ENCODE measurements at places on chromosomes 5 and 9.
A peak's percentile ranks its signal among the peaks of the same experiment; 100 is the strongest.

DNA sequence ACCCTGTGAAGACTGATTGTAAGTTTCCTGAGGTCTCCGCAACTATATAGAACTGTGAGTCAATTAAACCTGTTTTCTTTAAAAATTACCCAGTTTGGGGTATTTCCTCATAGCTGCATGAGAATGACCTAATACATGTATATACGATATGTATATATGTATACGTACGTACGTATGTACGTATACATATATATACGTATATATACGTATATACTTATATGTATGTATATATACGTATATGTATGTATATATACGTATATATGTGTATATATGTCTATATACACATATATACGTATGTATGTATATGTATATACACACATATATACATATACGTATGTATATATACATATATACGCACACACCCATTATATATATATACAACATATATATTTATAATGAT, 1153.0 kb upstream of the CDH18 start:
- no peak for DNase-seq

DNA sequence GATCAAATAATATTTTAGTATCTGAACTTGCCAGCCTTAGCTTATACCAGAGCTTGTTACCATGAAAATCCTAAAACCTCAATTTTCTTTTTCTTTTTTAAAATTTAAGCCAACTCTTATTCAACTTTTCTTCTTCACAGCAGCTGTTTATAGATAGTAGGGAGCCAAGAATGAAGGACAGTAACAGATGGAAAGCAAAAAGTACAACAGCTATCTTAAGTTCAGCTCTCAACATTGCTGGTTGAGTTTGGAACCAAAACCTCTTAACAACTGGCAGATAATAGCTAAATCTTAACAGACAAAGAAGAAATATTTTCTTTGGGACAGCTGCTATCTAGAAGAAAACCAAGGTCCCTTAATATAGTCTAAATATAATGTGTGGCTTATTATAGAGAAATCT, 74.7 kb downstream of the PJA2 start:
- DNase-seq: no peak

GRCh38 chr5:176812269-176813259, 2.2 kb downstream of the UNC5A start:
- DNase-seq: no peak

- DNase-seq: no peak
Observed at GRCh38 chr5:56543441-56544388, 271.6 kb upstream of the MAP3K1 start.

DNA sequence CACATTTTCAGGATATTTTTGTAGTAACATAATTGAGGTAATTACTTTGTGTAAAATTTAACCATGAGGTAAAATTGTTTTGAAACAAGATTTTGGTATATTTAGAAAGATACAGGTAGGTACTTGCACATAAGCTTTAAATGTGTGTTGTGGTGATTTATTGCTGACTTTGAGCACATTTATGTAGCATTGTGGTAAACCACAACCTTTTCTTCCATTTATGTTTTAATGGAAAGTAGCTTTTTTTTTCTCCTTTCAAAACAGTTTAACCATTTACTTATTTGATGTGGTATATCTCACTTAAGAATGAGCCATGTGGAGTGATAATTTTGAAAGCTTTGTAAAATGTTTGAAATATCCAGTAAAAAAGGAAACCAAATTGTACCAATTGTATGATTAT, 35.6 kb downstream of the FCHO2 start:
- no peak for DNase-seq

DNA sequence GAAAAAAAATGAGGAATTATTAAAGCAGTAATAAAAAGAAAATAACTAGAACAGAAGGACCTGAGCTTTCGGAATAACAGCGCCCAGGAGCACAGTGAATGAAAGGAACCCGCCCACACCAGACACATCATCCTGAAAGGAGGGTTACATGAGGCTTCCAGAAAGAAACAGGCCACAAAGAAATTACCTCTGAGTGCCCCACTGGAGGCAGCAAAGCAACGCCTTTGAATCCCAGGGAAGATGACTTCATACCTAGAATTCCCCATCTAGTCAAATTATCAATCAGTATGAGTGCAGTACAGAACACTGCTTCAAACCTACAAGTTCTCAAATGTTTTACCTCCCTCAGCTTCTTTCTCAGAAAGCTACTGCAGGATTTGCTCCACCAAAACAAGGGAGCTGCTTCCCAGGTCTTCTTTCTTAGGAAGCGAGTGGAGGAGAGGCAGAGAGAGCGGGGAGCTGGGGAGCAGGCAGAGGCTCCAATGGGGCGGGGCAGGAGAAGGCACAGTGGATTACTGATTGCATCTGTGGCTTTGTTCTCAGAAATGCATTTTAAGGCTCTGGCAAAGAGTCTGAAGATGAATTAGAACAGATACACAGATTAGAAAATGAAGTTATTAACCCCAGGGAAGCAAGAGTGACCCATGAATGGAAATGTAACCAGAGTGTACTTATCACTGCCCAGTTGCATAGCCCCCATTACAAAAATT, 87.1 kb downstream of the SEMA4D start:
- no peak for DNase-seq

- no peak for DNase-seq
Observed at GRCh38 chr9:118262191-118262590, 558.0 kb downstream of the TLR4 start.

DNA sequence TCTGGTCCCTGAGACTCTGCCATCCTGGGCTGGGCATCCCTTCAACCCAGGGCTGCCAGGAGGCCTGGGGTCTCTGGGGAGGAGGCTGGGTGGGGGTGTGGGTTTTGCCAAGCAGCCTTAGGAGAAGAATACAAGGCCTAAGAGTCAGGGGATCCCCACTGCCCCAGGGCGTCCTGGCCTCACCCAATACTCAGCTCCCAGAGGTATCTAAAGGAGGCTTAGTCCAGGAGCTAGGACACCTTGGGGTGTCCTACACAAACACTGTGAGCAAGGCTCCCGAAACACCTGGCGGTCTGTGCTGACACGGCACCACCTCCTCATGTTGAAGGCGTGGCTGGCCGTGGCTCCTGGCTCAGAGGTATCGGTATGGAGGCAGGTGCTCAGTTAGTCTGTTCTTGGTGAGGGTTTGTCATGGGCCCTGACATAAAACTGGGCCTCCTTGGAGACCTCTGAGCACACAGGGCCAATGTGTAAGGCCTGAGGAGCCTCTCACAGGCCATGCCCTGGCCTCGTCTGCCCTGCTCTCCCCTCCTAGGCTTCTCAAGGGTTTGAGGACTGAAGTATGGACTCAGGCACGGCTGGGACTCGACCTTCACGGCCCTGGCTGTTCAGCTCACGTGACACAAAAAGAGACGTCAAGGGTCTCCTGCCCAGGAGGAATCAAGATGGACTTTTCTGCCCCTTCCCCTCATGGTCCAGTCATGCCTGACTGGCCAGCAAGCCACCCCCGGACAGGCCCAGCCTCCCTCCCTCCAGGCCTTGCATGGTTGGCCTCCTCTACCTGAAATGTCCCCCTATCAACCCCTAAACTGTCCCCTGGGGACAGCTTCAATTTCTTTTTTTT, 277.3 kb downstream of the FSTL4 start:
- DNase-seq: no peak

DNA sequence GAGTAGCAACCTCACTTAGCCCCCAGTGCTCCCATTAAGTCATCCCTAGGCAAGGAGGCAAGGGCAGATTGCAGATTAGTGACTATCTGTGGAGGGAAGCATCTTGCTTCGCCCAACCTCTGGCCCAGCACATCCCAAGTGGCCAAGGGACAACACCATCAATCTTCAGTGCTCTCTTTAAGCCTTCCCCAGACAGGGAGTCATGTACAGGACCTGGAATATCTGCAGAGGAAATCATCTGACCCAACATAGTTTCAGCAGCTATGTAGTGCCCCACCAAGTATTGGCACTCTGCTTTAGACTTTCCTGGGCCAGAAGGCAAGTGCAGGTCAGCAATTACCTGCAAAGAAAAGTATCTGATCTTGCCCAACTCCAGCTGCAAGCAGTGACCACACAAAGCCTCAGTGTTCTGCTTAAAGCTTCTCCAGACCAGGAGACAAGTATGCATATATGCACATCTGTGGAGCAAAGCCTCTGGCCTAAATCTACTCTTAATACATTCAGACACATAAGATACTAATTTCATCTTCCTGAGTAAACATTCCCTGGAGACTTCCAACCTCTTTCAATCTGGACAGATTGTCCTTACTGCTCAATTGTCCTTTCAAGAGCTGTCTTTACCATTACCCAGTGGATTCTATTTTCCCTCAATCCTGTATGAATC, 224.8 kb upstream of the VLDLR start:
- no peak for DNase-seq

DNA sequence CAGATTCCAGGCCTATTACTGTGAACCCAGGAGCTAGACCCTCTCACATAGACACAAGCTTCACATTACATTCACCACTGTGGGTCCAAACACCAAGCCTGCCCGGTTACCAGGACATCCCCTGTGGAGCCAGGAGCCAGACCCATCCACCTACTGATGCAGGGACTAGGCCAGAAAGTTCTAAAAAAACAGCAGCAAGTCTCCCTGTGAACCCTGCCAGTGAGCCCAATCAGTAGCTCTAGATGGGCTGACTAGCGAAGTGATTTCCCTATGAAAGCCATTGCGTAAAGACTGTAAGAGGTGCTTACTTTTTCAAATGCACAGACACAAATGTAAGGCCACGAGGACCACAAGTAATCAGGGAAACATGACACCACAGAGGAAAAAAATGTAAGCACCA, 352.3 kb downstream of the TMEM161B start:
- no peak for DNase-seq

- no peak for DNase-seq
Observed at GRCh38 chr9:86655147-86655546, 292.2 kb downstream of the GAS1 start.

DNA sequence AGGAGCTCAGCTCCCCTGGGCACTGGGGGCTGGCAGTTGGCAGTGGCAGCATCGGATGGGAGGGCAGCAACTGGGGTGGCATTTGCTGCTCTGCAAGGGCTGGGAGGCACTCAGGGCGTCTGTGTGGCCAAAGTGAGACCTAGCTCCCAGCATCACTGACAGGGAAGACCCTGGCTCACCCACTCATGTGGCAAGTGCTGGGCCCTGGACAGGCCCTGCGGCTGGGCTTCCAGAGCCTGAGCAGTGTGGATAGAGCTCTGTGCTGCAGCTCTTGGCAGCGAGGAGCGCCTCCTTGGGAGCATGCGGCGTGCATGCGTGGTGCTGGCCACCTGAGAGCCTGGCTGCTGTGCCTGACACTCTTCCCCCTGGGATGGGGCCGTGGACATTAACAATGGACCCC, 10.2 kb downstream of the CEP72 start:
- no peak for DNase-seq

- no peak for DNase-seq
Observed at GRCh38 chr5:34790069-34790468, 48.9 kb upstream of the TTC23L start.

DNA sequence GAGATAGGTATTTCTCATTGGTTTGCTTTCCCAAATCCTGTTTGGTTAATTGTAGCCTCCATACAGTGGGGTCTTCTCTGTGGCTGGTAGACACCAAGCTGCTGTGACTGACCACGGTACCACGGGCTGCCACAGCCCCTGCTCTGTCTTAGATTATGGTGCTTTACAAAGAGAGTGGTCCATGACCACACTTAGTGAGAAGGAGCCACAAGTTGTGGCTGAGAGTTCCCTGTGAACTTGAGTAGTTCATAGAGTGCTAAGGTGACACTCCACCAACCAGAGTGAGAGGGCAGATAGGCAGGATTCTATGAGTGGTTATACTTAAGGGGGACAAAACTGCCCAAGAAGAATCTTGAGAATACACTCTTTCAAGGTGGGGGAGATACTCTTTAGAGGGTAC, 25.8 kb upstream of the ZBTB34 start:
- no peak for DNase-seq

GRCh38 chr9:91029650-91030361, 228.2 kb downstream of the SYK start:
- DNase-seq: no peak

- no peak for DNase-seq
Observed at GRCh38 chr9:79387101-79387835, 184.5 kb upstream of the TLE4 start.

GRCh38 chr5:65820373-65820772, 98.4 kb downstream of the NLN start:
- no peak for DNase-seq

DNA sequence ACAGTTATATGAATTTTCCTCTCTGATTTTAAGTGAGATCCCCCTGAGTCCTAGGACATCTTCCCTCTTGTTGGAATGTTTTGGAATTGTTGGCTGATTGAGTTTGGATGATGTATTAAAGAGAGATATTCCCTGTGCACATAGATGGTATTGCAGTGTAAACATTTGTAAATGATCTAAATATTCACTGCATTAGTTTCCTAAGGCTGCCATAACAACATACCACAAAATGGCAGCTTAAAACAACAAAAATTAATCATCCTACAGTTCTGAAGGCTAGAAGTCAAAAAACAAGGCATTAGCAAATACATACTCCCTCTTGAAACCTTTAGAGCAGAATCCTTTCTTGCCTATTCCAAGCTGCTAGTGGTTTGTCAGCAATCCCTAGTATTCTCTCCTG, 38.0 kb upstream of the MROH2B start:
- no peak for DNase-seq

GRCh38 chr9:78707481-78707991, 410.6 kb downstream of the PSAT1 start:
- no peak for DNase-seq

- peak; percentile 66 for DNase-seq
Observed at GRCh38 chr5:170448221-170448620, 55.6 kb upstream of the KCNIP1 start.

GRCh38 chr9:70105147-70105546, 61.5 kb downstream of the MAMDC2 start:
- DNase-seq: no peak

DNA sequence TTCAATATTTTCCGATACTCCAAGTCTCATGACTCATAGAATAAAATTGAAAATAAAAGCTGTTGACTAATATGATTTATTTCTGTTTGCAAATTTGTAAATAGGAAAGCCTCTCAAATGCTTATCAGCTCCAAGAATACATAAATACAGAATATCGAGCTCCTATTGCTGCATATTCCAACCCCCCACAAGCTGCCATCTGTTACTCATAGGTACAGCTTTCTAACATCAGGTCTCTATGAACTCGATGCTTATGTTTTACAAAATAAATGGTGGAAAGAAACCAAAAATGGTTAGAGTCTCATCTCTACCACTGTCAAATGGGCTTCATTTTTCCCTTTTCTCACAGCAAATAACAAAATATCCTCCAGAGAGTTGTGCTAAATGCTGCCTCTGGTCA, 631.6 kb upstream of the CDH18 start:
- no peak for DNase-seq

DNA sequence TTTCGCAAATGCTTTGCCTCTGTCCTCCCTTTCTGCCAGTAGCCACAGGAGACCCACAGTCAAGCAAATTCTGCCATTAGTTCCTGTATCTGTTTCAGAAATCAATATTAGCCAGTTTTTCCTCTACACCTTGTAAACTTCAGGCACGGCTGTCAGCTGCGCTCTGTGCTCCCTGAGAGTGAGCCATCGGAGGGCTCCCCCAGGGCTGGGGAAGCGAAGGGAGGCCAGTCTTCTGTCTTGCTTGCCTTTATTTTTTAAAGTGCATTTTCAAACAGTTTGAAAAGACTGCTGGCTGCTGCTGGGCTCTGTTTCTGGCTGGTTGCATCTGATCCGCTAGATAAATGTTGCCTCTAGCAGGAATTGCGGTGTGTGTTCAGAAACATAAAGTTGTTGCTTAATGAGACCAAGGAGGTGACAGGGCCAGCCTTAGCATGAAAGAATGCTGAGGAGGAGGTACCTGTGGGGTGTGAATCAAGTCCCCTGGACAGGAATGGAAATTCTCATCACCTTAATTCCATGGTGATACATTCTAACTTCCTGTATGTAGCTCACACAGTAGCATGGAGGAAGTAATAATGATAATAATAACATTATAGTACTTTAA, 421.7 kb upstream of the KIF2A start:
- no peak for DNase-seq

GRCh38 chr5:88281322-88281721, 12.7 kb upstream of the TMEM161B start:
- DNase-seq: no peak
